GM18507 (cell line): ENCODE measurements at places on chromosomes 4 and X.

DNA sequence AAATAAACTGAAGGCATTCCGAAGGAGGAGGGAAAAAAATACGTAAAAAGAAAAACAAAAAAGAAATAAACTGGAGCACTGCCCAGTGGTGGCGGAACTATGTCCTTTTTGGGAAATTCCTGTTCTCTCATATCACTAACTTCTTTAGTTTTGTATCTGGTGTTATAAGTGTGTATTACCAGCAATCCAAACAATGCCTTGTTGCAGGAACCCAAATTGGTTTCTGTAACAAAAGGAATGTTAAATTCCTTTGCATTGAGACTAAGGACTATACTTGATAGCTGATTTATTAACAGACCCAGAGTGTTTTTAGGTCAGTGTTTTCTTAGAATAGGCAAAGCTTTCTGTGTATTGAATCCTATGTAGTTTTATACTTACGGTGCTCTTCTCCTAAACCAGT lies 6.6 kb downstream of the CCNG2 start:
- DNase-seq: no peak

- DNase-seq: no peak
Observed at GRCh38 chr4:143404555-143404954, 67.9 kb downstream of the GAB1 start.

GRCh38 chr4:185238215-185238681 lies 28.9 kb downstream of the SNX25 start:
- no peak for DNase-seq

DNA sequence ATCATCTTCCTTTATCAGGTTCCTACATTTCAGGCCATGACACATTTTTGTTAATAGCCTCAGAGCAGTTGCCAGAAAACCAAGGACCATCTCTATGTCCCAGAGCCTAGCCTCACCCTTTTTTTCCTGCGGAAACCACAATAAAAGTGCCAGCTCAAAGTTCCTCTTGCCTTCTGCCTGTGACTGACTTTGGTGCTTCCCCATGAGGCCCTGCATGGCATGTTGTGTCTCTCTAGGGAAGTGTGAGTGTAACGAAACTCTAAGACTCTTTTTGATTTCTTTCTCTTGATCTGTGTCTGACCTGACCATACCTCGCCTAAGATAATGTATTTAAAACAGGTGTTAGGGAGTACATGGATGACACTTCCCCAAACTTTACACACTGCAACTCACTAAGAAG lies 642.3 kb upstream of the BOD1L1 start:
- no peak for DNase-seq

DNA sequence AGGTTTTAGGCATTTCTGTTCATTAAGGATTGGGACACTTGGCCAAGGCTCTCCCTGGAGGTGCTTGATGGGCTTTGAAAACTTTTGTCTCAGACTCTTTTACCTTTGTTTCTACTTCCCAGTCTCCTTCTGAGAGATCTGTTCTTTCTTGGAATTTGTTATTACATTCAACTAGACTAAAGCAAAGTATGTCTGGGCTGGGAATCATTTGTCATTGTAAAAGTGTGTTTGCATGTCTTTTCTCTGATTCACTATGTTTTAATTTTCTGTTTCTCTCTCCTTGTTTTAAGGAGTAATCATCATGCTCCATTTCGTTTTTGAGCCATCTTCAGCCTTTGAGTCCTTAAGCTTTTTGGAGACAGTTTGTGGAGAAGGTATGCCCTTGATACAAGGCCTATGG lies 12.2 kb upstream of the PGRMC2 start:
- DNase-seq: no peak

GRCh38 chr4:10677796-10678497 lies 6.6 kb downstream of the CLNK start:
- DNase-seq: no peak

DNA sequence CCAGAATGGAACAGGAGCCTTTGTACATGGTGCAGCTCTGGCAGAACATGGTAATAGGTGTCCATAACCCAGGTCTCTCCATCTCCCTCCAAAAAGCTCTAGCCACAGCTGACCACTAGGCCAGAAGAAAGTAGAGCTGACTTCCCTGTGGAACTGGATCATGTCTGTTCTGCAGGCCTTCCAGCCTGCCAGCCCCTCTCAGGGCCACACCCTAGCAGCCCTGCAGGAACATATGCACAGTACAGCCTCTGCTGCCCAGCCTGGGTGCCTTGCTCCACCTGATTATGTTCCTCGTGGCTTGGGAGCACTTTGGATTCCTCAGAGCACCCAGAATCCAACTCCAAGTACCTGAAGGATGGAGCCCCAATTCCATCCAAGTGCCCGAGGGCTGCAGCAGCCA lies 12.0 kb downstream of the NDST3 start:
- no peak for DNase-seq

DNA sequence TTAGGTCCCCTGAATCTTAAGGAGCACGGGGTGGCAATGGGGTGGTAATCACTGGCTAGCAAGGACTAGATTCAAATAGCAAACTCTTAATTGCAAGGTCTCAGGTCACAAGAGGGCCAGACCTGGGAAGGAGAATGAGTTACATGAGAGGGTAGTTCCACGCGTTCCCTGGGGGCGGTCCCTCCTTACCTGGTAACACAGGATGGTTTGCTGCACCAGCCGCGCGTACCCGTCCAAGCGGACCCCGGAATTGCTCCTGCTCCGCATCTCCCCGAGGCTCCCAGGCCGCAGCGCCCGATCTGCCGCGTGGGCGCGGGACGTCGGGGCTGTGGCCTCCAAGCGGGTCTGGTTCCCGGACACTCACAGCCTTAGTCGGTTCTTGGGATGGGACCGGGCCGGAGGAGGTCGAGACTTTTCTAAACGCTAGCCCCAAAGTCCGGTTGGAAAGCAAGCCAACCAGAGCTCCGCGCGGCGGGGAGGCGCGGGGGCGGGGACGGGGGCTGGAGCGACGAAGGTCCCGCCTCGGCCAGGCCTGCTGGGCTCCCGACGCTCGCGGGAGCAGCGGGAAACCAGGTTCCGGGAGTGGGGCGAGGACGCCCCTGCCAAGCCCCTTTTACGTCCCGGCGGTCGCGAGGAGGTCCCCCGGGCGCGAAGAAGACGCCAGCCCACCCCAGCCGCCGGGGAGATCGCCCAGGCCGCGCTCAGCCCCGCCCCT lies at the start of gene PHKA2:
TSS of gene PHKA2 (minus strand) at position 449 of the 715 bp plus-strand sequence. CDS start at position 267, 182 bp downstream.
- DNase-seq: no peak

GRCh38 chr4:146243141-146243882 lies 29.0 kb downstream of the REELD1 start:
- peak; percentile 71 for DNase-seq

DNA sequence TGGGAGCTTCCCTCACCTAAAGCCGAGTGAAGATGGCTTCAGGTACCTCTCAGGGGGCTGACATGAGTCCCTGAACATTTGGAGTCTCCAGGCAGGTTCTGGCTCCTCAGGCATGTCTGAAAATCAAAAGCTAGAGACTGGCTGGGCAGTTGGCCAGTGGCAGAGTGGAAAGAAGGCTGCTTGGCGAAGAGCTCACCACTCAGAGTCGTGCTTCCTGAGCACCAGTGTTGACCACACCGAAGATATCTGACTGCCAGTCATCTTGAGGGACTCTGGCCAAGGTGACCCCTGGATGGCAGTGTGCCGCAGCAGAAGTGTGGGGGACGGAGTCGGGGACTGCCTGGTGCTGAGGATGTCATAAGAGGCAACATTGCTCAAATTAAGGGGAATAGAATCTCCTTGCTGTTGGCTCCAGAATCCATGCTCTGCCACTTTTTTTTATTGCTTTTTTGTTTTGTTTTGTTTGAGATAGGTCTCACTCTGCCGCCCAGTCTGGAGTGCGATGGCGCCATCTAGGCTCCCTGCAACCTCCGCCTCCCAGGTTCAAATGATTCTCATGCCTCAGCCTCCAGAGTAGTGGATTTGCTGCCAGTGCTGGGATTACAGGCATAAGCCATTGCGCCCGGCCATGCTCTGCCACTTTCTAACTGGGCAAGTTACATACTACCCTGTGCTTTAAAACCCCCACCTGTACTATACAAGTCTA lies 172.5 kb upstream of the GATB start:
- DNase-seq: no peak

DNA sequence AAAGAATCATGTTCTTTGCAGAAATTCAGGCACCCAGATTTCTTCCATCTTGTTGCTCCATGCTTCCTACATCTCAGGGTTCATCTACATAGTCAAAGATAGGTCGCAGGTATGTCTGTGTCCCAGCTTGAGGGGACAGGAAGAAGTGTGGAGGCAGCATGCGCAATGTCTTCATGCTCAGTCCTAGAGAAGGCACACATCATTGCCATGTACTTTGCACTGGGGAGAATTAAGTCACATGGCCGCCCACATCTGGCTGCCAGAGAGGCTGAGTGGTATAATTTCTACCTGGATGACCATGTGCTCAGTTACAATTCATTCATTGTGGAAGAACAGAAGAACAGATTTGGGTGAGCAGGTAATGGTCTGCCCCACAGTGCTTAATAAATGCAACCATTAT lies 54.1 kb downstream of the GAB1 start:
- no peak for DNase-seq

DNA sequence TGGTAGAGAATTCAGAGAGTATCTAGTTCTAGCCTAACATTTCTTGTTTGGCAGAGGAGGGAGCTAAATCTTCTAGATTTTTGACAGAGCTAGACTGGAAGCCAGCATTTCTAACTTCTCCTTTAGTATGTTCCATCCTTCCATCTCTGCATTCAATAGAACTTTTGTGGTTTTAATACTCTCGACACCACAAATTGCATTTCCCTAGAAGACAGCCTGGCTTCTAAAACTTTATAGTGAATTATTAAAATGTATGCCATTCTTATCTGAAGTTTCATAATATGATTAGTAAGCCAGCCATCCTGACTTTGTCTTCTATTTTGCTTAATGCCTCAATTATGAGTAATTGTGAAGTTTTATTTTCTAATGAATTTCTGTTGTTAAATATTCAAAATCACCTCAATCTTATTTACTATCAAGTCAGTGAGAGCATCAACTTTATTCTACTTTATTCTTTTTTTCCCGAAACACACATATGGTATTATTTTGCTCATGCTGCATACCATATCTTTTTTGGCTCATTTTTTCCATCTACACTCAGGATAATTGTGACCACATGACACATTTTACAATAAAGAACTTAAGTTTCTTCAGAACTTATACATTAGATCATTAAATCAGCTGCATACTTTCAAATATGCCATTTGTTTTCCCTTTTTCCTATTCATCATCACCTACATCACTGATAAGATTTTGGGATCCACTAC lies 30.2 kb downstream of the EDNRA start:
- no peak for DNase-seq

DNA sequence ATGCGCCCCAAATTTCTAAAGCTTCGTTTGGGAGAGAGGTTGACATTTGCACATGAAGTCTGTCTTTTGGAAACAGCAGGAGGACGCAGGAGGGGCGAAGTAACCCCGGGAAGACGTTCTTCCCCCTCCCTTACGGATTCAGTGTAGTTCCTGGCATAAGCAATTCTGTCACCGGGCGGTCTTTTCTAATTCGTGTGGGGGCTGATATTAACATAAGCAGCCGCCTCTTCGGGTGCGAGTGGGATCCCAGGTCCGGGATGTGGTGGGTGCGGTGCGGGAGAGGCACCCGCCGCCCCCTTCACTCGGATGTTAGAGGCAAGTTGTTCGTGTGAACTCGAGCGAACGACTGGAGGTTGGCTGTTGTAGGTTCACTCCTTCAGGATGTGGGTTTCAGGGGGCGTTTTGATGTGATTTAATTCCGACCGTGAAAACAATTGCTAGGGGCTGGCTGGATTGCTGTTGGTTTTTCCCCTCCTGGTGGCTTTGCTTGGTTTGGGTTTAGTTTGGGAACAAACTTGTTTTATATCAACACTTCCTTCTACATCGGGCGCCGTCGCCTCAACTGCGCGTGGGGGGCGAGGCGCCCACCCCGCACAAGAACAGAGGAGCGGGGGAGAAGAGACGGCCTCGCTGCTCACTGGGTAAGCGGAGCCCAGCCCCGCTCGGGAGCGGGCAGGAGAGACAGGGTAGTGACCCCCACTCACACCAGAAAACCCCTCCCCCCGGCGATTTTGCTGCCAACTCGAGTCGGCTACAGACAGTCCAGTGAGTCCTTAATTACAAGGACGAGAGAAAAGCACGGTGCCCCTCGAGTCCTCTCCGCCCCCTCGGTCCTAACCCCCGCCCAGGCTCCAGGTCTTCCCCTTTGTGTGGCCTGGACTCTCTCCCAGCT lies 2.9 kb upstream of the LEF1 start:
- no peak for DNase-seq

- no peak for DNase-seq
Observed at GRCh38 chrX:67622053-67622585, 78.3 kb downstream of the AR start.

DNA sequence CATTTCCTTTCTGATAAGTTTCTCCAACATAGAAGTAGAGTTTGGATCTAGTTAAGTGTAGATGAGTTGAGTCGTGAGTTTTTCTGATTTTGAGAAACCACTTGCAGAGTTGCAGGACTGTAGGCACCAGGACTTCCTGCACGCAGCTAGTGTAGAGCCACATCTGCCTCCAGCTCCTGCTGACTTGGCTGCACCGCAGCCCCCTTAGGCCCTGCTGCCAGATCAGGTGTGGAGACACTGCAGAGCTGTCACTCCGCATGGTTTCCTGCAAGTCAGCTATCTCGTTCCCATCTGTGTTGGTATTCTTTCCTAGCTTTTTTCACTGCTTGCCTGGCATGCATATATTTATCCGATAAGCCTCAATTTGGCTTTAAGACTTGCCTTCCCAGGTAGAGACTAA lies 48.9 kb downstream of the PCDH7 start:
- DNase-seq: no peak
